NCI-H510A treated with DMSO at 0.1 percent for 48 hours (cell line): ENCODE measurements at places on chromosomes 5 and 9.

- no peak for DNase-seq
Measured at GRCh38 chr5:133273661-133274596, 222.1 kb downstream of the HSPA4 start.

DNA sequence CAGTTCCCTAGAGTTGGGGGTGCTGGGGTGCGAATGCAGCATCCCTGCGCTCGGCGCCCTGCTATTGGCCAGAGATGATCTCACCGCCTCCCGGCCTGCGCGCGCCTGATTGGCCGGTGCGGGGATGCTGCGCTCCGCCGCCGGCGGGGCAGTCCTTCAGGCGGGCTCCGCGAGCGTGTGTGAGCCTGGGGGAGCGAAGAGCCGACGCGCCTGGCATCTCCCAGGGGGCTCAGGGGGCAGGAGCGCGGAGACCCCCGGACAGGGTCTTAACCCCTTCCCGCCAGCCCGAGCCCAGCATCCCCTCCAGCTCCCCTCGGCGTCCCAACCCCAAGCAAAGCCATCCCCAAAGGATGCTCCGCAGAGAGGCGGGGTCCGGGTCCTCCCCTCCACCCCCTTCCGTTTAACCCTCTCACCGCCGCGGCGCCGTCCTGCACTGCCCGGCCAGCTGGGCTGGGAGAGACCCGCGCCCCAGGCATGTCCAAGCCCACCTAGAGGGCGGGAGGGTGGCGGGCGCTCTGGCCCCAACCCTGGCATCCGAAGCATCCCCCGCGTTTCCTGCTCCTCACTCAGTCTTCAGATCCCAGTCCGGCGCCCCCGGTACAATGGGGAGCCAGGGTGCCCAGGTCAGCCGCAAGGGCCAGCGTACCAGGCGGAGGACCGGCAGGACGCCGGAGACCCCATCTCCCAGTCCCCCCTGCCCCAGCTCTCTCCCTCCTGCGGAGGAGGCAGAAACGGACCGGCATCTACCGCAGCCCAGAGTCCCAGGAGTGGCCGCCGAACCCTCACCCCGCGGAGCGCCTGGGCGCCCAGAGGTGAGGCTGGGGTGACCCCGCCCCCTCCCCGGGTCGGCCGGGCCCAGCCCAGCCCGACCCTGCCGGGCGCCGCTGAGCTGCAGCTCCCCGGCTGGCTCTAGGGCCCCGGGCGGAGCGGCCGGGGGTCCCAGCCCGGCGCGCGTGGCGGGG lies 19.3 kb upstream of the TOR2A start:
- peak; percentile 36 for DNase-seq

DNA sequence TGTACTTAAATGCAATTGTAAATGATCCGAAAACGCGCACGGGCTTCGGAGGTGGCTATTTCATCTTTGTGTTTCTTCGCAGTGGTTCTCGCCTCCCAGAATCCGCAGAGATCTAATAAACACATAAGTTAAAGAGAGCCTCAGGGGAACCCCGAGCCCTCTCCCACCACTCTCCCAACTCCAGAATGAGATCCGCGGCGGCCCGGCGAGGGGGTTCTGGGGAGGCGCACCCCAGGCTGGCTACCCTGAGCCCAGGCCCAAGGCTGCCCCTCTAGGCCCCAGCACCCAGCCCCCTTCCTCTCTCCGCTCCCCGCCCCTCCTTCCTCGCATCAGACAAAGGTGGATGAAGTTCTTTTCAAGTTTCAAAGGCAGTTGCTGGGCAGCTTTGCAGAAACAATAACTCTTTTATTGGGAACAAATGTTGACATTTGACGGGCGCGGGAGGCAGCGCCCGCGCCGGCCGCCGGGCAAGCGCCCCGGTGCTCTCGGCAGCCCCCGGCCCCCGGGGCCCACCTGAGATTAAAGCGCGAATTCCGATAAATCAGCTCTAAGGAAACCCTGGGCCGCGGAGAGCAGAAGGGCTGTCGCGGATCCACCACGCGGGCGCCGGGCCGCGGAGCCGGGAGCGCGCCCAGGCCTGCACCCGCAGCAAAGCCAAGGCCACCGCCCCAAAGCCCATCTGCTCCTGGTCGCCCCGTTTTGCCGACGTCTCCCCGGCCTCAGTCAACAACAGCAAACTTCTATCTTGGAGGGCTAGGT lies 8.4 kb downstream of the IRX2 start:
- DNase-seq, result no peak

GRCh38 chr9:98964911-98965336 lies 21.2 kb downstream of the COL15A1 start:
- no peak for DNase-seq

DNA sequence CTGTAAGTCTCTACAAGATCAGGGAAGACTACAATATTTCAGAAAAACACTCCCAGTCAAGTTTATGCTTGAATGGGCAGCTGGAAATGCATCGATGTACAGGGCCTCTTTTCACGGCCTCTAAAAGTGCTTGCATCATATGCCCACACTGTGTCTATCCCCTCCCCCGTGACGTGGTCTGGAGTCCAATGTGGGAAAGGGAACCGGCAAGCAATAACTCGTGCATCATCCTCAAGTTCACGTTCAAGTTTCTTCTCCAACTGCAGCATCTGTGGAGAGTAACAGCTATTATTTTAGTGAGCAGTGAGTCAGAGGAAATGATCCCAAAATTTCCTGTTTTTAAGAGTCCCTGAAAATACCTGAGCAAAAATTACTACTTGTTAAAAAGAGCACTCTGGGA lies 22.3 kb downstream of the ATPSCKMT start:
- no peak for DNase-seq

DNA sequence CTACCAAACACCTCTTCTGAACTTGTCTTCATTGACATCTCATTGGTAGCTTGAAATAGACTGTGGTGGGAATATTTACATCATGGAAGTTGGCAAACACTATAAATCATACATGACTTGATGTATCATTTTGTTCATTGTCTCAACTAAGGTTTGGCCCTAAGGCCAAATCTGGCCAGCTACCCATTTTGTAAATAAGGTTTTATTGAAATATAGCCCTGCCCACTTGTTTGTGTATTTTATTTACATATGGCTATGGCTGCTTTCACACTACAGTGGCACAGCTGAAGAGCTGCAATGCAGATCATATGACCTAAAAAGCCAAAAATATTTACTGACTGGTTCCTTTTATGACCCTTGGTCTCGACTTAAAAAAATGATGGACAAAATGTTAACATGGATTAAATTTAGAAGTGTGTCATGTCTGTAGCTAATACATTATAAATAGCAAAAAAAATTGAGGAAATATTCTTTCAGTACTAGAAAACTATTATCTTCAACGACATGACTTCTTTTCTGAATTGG lies 22.1 kb downstream of the FAM240B start:
- no peak for DNase-seq

DNA sequence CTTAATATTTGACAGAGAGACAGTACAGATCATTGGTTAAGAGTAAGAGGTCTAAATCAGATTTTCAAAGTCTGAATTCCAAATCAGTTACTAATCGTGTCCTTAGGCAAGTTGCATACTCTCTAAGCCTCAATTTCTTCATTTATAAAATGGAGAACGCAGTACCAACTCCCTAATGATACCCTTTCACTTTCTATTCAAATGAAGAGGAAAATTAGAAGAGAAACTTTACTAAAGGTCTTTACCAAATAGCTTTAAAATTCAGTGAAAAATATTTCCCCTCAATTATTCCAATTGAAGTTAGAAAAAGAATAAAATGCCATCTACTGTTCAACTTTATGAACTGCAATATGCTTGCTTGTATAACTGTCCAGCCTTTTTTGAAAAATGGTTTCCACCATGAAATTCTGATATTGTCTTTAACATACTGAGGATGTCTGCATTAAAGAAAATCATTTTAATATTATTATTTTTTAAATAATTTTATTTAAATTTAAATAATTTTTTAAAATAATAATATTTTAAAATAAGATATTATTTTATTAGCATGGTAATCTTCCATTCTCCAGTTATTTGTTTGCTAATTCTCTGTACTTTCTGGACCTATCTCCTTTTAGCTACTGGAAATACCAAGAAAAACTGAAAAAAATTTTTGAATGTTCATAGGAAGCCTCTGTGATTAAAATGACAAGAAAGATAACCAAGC lies 36.0 kb downstream of the POC5 start:
- peak; percentile 23 for DNase-seq

DNA sequence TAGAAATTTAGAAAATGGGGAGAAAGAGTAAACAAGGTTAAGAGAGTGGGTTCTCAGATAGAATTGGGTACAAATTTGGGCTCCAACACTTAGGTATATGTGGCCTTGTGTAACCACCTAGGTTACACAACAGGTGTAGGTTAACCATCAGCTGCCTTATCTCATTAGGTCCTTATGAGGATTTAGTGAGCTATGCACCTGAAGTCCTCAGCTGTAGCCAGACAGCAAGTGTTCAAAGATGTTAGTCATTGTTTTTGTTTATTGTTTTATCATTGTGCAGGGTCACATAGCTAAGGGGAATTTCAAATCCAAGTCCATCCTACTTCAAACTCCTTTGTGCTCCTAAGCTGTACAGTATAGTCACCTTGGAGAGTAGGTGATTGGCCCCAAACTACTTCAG lies 970 bp upstream of the TRIM32 start:
- no peak for DNase-seq

- DNase-seq, result no peak
Measured at GRCh38 chr5:89883967-89884366, 525.6 kb downstream of the CETN3 start.

DNA sequence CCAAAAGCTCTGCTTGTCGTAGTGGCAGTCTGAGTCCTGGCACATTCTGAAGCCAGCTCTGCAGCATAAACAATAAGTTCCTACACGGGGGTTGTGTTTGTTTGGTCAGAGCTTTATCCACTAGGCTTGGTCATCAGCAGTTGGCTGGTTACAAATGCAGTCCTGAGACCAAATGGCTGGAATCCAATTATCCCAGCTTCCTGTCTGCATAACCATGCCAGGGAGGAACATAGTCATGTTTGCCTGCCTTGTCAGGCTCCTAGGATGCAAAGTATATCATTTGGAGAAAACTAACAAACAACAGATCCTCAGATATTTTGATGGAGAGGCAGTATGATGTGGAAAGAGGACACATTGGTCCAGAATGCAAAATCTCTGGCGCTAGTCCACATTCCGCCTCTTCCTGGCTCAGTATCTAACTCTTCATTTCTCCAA lies 85.8 kb downstream of the FBXO38 start:
- no peak for DNase-seq
